Kidney tubule cell (primary cell): ENCODE measurements at places on chromosomes 1 and 21.
A peak's percentile ranks its signal among the peaks of the same experiment; 100 is the strongest.

DNA sequence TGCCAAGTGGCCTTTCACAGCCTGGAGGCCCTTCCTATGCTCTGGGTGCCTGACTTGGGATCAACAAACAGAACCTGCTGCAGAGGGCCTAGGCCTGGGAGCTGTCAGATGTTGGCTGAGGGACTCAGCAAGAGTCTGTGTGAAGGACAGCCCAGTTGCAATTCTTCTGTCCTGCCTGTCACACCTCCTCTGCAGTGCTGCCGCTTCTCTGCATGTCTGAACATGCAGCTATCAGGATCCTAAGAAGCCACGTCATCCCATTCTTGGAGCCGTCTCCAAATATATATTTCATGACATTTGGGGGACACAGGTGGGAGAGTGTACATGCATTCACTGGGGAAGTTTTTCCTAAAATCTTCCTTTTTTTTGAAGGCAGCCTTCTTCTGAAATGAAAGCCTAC, 8.6 kb downstream of the FCAMR start:
- no peak for DNase-seq

GRCh38 chr1:43156026-43156425, 16.1 kb downstream of the EBNA1BP2 start:
- no peak for DNase-seq

DNA sequence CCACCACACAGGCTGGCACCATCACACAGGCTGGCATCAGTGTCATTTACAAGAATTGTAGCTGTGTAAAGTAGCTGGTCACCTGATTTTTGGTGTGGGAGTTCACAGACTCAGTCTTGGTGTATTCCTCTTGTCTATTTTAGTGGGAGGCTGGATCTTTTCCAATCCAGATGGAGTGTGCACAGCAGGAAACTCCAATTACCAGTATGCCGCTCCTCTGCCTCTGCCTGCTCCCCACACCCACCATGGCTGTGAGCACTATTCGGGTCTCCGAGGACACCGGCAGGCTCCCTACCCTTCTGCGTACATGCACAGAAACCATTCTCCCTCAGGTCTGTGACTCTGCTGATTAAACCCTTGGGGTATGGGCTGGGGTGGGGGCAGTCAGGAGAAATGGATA, 24.2 kb downstream of the TBX19 start:
- no peak for DNase-seq

- DNase-seq = no peak
Observed at GRCh38 chr1:162283657-162284056, 93.0 kb downstream of the SPATA46 start.

- DNase-seq = no peak
Observed at GRCh38 chr1:18714404-18715175, 83.9 kb downstream of the PAX7 start.

- no peak for DNase-seq
Observed at GRCh38 chr1:66336641-66336990, 197.3 kb upstream of the SGIP1 start.

- DNase-seq = no peak
Observed at GRCh38 chr1:54329312-54330003, 76.7 kb downstream of the SSBP3 start.

DNA sequence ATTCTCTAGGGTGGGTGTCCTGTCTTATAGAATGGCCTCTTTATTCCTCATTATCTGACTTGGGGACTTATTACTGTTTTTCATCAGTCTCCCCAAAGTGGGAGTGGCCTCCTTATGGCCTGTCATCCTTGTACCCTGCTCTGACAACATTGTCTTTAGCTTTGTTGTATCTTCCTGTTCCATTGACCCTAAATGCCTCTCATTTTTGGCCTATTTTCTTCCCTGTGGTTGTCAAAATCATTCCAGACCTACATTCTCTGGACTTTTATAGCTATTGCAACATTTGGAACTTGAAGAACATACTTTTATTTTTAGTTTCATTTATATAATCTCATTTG, 9.7 kb downstream of the SFT2D2 start:
- no peak for DNase-seq

GRCh38 chr1:70475023-70475422, 64.0 kb downstream of the CTH start:
- no peak for DNase-seq

- no peak for DNase-seq
Observed at GRCh38 chr1:211478376-211478775, 13.6 kb downstream of the RD3 start.

DNA sequence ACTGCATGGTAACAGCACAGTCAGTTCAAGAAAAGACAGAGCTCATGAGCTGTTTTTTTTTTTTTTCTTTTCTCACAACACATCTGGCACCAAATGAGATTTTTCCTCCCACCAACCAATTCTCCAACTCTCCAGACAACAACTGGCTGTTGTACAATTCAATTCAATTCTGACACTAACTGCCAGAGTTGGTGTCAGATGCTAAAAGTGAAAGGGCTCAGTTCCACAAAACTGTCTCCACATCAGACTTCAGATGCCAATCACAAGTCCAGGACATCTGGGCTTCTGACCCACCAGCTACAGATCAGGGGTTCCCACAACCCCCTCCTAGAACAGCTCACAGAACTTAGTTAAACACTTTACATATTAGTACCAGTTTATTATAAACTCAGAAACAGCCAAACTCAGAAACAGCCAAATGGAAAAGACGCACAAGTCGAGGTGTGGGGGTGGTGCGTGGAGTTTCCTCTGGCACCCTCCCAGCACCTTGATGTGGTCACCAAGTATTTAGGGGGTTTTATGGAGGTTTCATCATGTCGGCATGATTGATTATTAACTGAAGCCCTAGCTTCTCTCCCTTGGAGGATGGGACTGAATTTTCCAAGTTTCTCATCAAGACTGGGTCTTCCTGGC, 39.2 kb upstream of the LRRC8D start:
- peak; percentile 84 for DNase-seq

GRCh38 chr1:41894101-41894807, 24.5 kb downstream of the HIVEP3 start:
- DNase-seq = no peak

DNA sequence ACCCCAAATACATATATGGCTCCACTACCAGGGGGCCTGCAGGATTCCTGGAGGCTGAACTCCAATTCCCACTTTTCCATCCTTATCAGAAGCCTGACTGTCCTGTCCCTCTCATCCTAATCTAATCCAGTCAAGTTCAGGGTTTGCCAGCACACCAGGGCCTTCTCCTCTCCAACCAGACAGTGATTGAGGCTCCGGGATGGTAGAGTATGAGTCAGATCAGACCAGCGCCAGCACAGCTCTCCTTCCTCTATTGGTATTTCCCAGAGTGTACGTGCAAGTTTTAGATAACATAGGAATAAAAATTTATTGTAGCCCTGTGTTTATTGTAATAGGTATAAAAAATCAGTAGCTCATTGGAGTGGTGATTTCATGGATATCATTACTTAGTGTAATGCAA, 24.5 kb upstream of the RCSD1 start:
- DNase-seq = no peak

GRCh38 chr1:244197851-244198375, 146.8 kb downstream of the ZBTB18 start:
- no peak for DNase-seq

DNA sequence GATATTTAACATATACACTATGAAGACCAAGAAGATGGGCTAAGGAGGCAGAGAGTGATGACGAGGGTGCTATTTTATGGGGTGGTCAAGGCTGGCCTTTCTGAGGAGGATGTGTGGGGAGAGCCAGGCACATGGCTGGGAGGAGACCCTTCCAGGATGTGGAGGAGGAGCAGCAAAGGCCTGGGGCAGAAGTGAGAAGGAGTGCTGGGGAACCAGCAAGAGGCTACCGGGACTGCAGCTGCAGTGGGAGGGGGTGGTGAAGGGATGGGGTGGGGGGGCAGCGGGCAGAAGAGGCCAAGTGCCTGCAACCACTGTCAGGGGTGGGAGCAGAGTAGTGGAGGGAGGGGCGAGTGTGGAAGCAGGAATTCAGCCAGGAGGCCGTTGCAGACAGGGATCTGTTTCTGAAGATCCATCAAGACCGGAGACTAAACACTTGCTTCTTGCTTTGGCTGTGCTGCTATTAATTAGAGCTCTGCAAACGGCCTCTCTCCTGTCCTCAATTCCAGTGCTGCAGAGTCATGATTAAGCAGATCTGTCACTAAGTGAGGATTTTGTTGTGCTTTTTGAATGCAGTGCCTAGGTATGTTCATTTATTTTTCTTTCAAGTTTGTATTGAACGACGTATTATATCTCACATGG, 89.9 kb downstream of the IER5 start:
- no peak for DNase-seq

DNA sequence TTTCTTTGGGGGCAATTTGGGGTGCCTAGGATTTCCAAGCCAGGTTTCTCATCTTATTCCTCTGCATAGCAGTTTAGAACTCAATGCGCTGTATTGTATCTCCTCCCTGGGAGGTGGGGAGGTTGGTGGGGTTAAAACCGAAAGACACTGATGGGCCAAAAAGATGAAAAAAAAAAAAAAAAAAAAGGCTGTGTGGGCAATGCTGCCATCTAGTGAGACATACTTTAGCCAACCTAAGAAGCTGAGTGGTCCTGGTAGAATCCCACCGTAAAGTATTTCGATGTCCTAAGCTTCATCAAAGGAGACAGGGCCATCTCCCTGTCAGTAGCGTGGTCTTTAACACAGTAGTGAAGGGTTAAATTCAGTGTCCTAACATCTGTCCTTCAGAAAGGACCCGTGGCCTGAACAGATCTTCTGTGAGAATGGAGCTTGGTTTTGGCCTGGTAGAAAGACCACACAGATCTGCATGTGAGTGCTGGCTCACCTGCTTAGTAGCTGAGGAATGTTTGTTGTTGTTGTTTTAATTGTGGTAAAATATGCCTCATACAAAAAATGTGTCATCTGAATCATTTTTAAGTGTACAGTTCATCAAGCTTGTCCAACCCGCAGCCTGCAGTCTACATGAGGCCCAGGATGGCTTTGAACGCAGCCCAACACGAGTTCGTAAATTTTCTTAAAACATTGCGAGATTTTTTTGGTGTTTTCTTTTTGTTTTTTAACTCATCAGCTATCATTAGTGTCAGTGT, 226.2 kb downstream of the KIF26B start:
- peak; percentile 6 for DNase-seq

DNA sequence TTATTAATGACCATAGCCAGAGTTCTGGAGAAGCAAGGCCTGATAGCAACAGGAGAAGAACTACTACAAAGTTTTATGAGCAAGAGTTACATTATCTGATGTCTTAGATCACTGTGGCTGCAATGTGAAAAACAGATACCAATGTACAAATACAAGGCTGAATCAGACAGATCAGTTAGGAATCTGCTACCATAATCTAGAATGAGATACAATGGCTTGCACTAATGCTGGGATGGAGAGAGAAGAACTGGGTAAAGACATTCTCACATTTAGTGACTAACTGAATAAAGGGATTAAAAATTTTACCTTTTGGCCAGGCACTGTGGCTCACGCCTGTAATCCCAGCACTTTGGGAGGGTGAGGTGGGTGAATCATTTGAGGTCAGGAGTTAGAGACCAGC, 41.3 kb downstream of the ARID4B start:
- no peak for DNase-seq

DNA sequence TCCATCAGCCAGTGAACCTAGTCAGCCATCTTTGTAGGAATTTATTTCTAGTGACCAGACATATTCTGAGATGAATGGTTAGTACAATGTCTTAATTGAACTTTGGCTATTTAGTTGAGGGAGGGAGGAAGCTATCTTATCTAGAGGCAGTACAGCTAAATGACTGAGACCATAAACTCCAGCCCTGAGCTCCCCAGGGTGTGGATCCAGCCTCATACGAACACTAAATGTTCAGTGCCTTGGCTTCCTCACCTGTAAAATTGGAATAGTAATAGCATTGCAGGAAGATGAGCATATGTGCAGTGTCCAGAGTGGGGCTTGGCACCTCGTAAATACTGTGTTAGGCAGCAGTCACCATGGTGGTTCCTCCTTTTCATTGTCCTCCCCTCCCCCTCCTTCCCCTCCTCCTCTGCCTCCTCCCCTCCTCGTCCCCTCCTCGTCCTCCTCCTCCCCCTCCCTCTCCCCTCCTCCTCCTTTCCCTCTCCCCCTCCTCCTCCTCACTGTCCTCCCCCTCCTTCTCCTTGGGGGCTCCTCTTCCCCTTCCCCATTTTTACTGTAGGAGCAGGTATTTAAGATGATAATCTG, 108.2 kb downstream of the GALNT2 start:
- DNase-seq = no peak
